Fibroblast of skin of left quadriceps (primary cell): ENCODE measurements at places on chromosomes 16 and 17.

DNA sequence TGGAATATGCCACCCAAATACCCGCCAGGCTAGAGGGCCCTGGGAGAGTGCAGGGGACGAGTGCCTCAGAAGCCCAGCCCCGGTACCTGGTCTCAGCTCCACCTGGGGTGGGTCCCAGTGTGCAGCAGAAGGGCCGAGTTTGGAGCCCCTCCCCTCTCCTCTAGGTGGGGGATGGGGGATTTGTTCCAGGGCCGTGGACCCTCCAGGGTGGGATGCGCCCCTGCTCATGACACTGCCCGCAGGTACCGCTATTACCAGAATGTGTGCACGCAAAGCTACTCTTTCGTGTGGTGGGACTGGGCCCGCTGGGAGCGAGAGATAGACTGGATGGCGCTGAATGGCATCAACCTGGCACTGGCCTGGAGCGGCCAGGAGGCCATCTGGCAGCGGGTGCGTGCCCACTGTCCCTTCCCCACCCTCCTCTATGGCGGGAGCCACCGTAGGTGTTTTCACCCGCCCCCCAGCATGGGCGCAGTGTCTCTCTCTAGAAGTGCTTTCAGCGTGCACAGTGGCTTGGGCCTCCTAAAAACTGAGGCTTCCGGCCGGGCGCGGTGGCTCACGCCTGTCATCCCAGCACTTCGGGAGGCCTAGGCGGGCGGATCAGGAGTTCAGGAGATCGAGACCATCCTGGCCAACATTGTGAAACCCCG lies 1.2 kb downstream of the NAGLU start:
- DNase-seq = no peak

- no peak for DNase-seq
These were observed 78.8 kb downstream of the ZFHX3 start for GRCh38 chr16:72969146-72969545.

- DNase-seq = peak; percentile 95
These were observed at the start of gene NUPR1 for GRCh38 chr16:28538733-28539596. NUPR1 (minus strand) TSS chr16:28538974; CDS start chr16:28538907, 67 bp downstream.

DNA sequence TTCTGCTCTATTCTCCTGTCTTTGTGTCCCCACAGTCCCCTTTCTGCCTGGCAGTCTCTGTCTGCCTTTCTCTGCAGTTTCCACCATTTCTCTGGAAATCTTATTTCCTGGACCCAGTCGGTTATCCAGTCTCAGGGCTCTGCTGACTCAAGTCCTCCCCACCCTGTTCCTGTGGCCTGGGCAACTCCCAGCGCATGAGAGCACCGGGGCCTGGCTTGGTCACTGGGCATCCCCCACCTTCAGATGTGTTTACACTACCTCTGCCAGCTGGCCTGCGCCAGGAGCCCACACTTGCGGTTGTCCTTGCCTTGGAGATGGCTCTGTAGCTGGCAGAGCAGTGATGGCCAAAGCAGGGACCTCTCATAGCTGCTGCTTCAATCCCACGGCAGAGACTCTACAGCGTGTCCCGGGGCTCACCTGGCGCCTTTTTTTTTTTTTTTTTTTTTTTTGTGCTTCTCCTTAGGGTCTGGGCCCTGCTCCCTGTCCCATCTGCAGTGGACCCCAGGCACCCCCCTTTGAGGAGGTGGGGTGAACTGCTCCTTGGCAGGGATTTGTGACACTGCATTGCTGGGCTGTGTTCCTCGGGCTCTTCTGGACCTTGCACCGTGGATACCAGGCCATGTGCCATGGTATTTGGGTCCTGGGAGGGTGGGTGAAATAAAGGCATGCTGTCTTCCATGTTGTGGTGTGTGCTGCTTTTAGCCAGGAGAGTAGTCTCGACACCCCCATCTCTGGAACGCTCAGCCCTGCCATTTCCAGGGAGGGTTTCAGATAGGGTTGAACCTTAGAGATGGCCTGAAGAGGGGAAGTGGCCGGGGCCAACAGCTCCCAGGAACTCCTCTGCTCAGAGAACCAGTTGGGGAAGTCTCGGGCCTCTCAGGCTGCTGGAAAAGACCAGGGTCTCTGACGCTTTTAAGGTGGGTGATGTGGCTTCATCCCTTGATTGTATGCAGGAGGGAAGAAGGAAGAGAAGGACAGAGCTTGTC lies 17.5 kb downstream of the GUCY2D start:
- no peak for DNase-seq

- DNase-seq = peak; percentile 21
These were observed 65.9 kb upstream of the SDK2 start for GRCh38 chr17:73710095-73710592.

DNA sequence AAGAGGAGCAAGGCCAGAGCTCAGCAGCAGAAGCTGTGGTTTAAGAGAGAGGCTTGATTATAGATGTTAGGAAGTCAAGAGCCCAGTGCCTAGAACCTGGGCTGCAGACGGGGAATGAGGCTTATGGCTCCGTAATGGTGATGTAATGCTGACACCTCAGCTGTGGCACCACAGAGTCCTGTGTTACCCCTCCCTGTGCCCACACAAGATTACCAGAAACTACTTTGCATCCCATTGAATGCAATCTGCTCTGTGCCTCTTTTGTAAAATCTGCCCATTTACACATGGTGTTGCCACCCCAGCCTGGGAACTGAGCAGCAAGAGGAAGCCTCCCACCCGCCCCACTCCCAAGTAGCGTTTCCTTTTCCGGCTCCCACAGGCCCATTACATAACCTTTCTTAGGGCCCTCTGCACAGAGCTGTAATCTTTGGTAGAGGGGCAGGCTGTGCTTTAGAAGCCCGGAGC lies 57.0 kb downstream of the PITPNC1 start:
- DNase-seq = no peak

DNA sequence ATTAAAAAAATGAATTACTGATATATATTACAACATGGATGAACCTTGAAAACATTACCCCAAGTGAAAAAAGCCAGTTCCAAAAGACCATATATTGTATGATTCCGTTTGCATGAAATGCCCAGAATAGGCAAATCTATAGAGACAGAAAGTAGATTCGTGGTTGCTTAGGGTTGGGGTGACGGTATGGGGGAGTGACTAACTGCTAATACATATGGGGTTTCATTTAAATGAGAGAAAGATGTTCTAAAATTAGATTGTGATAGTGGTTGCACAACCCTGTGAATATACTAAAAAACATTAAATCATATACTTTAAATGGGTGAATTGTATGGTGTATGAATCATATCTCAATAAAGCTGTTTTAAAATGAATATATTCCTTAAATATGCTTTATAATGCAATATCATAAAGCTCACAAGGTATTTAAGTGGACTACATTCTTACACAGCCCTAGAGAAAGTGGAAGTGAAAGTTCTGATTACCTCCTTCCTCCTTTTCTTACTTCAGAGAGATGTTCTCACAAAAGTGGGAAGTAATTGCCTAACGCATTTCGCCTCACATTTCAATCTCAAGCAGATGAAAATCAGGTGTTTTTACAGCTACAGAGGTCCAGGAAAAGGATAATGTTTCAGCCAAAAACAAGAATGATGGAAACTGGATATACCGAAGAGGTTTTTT lies 142.7 kb upstream of the GNAO1 start:
- no peak for DNase-seq

GRCh38 chr16:69889295-69889964 lies 61.7 kb upstream of the CLEC18A start:
- no peak for DNase-seq

GRCh38 chr16:80846680-80847079 lies 42.3 kb upstream of the CDYL2 start:
- no peak for DNase-seq

- peak; percentile 68 for DNase-seq
These were observed 11.0 kb downstream of the HEXIM2 start for GRCh38 chr17:45172541-45173286.

DNA sequence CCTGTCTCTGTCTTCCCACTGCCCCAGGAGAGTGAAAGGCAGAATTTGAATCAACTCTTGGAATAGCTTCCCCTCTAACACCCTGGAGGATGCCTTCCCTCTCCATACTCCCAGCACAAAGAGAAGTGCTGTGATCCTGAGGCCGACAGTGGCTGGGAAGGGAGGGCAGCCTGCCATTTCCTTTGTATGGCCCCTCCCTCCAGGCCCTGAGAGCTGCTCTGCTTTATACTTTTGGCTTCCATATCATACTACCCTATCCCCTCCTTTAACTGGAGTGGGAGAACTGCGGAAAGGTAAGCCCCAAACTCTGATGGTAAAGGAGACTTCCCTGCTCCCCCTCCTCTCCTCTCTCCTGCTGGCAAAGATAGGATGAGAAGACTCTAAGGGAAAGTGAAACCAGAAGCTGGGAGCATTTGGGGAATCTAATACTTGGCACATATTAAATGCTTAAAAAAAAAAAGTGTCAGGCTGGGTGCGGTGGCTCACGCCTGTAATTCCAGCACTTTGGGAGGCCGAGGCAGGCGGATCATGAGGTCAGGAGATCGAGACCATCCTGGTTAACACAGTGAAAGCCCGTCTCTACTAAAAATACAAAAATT lies 4.1 kb upstream of the MED24 start:
- DNase-seq = no peak

DNA sequence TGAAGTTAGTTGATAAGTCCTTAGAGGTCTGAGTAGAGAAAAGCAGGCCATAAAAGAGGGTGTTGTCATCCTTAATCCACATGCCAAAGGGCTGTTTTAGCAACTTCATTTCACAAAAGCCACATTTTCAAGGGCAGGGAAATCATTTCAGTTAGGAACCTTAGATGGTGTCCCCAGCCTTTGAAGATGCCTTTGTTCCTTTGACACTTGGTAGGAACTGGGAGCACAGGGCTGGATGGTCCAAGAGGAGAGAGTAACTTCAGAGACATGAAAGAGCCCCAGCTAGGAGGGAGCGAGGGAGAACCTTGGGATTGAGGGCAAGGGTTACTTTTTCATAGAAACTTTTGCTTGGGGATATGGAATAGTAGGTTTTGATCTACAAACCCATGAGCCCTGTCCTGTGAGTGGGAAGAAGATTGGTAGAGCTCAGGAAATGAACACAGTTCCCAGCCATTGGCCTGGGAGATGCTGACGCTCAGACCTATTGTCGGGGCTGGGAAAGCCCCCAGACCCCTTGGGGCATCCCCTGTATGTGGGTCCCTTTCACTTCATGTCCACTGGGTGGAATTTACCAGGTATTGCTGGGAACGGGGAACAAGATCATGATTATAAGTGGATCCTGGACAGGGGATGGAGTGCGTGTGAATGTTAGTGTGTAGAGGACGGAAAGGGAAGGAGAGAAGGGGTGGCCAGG lies 18.9 kb downstream of the MSI2 start:
- no peak for DNase-seq

- DNase-seq = no peak
These were observed 85.1 kb upstream of the TBX2 start for GRCh38 chr17:61314368-61315078.

DNA sequence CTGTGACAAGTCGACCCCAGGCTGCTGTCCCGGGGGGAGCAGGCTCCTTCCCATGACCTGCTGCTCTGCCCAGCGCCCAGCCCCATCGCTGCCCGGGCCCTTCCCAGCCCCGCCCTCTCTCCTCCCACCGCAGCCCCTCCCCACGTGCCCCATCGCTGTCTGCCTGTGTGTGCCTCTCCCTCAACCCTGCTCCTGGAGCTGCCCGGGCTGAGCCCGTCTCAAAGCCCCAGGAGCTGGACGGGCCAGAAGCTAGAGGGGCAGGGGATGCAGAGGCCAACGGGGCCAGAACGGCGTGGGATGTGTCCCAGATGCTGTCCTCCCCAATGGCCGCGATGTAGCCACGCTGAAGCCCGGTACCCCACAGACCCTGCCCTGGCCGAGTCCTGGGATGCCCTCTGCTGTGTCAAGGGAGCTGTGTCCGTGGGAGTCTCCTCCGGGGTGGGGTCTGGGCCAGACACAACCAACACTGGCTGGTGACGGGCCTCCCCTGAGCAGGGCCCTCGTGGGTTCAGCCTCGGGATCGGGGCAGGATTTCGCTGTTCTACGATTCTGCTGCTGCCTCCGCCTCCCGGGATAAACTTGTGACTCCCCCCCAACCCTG lies 118.2 kb upstream of the ZNF750 start:
- no peak for DNase-seq

GRCh38 chr17:29054835-29055234 lies 11.9 kb downstream of the PIPOX start:
- no peak for DNase-seq
